ENCODE measurements at places on chromosomes 1 and 21.
A peak's percentile ranks its signal among the peaks of the same experiment; 100 is the strongest.

- DNase-seq = no peak
These were observed 346.4 kb upstream of the AJAP1 start for GRCh38 chr1:4307911-4308545.

- peak; percentile 21 for DNase-seq
These were observed at the start of gene SCMH1 for GRCh38 chr1:41241749-41242341. Gene SCMH1, minus strand, starts transcription at chr1:41242306. Its CDS starts 56,173 bp downstream, at chr1:41186133.

DNA sequence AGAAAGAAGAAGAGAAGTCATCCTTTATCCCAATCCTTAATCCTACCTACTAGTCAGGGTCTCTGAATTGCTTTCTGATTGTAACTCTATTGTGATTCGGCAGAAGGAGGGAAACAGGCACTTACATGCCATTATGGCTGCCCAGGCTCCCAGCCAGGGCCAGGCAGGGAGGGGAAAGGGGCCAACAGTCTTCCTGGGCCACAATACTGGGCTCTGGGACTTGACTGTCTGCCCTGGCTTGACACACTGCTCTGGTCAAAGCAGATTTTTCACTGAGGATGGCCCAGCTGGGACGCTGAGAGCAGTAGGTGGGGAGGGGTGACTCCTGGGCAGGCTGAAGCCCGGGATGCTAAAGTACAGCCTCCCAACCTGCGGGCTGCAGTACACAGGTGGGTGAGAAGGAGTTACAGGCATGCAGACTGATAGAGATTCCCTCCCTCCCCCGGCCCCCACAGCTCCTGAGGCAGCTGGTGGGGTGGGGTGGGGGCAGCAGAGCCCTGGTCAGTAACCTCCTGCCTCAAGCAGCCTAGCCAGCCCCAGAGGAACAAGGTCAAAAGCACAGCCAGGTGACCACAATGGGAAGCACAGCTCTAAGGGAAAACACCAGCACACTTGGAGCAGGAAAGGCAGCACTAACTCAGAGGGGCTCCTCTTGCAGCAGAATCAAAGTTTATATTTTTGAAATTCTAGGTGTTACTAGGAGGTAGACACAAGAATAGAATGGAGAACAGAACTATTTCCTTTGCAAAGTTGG, 25.3 kb downstream of the KCND3 start:
- no peak for DNase-seq

DNA sequence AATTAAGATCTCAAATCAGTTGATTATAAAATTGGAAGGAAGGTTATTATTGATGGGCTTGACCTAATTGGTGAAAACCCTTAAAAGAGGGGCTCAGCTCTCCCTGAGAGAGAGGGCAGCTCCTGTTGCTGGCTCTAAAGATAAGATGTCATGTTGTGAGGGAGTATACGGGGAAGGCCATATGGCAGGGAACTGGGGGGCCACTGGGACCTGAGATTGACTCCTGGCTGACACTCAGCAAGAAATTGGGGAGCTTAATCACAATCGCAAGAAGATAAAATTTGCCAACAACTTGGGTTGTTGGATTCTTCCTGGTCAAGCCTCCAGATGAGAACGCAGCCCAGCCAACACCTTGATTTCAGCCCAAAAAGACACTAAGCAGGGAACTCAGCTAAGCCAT, 69.7 kb upstream of the KCNJ6 start:
- DNase-seq = no peak

DNA sequence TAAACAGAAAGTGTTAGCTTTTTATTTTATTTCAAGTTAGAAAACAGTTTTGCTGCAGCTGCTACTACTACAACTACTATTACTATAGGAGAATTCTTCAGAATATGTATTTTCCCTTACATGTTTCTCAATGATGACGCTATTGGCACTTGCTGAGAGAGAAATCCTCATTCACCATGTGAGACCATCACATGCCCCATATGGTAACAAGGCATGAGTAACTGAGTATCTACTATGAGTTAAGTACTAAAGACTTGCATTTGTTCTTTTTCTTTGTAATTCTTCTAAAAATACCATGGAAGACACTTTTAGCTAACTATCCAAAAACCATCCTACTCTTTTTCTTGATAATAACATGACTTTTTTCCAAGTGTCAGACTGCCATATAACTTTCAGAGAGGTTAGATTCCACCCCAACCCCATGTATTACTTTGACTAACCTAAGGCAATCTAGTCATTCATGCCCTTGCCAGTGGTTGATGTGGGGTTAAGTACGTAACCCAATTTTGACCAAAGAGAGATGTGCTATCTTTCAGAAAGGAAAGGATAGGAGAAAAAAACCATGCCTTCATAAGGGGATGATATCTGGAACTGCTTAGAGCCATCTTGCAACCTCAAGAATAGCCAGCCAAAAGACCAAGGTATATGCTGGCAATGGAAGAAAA, 42.9 kb downstream of the COP1 start:
- no peak for DNase-seq

DNA sequence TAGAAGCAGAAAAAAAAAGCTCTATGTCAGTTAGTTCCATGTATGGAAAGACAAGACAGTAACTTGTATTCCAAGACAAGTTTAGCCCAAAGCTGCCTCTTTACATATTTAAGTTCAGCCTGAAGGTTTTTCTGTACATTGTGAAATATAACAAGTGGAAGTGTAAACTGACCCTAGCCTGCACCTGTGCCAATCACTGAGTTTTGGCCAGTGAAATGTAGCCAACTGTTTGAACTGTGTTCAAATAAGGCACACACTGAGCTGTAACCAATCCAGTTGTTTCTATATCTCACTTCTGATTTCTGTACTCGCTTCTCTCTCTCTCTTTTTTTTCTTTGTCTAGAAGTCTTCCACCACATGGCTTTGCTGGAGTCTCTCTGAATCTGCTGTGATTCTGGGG, 1227.1 kb downstream of the NCAM2 start:
- no peak for DNase-seq

DNA sequence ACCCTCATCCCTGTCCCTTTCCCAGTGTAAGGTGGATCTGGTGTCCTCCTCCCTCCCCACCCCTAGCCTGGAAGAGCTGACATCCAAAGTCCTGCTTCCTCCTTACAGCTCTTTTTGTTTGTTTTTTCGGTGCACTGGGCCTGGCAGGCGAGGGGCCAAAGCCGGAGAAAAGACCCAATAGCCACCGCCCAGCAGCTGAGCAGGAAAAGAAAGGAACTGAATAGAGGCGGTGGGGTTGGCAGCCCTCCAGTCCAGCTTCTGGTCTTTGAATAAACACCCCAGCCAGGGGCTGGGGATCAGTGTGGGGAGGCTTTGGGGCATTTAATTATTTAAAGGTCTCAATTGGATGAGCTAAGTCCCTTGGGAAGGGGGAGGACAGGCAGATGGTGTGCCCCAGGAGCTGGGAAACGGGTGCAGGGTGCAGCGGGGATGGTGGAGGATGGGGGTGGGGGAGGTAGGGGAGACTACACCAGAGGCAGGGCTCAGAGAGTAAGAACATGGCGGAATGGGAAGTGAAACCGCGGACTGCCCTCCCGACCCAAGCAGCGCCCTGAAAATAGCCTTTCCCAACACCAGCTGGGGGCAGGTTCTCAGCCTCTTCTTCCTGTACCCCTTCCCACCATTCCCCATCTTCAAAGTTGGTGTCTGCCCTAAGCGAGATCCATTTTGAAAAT, 20.2 kb downstream of the BTG2 start:
- DNase-seq = no peak

- no peak for DNase-seq
These were observed 26.6 kb downstream of the IL6R start for GRCh38 chr1:154431586-154432373.

DNA sequence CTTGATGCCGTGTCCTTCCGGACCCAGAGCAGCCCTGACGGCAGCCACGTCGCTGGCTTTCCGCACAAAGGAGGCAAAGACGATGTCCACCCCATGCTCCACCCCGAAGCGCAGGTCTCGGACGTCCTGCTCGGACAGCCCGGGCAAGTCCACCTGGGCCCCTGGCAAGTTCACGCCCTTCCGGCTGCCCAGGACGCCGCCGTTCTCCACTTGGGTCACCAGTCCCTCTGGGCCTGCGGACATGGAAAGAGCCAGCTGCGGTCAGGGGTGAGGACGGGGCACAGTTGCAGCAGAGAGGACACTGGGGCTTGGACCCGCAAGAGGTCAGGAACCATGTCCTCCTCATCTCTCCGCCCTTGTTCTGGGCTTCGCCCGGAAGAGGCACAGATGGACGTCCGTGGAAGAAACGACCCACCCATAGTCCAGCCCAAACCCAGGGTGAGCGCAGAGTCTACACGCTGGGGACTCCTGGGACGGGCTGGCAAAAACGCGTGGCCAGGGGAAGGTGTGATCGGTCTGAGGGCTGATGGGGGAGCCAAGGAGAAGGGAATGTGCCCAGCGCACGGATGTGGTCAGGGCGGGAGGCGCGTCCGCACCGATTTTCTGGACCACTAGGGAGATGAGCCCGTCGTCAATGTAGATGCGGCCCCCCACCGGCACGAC, 6.6 kb downstream of the PKLR start:
- no peak for DNase-seq

DNA sequence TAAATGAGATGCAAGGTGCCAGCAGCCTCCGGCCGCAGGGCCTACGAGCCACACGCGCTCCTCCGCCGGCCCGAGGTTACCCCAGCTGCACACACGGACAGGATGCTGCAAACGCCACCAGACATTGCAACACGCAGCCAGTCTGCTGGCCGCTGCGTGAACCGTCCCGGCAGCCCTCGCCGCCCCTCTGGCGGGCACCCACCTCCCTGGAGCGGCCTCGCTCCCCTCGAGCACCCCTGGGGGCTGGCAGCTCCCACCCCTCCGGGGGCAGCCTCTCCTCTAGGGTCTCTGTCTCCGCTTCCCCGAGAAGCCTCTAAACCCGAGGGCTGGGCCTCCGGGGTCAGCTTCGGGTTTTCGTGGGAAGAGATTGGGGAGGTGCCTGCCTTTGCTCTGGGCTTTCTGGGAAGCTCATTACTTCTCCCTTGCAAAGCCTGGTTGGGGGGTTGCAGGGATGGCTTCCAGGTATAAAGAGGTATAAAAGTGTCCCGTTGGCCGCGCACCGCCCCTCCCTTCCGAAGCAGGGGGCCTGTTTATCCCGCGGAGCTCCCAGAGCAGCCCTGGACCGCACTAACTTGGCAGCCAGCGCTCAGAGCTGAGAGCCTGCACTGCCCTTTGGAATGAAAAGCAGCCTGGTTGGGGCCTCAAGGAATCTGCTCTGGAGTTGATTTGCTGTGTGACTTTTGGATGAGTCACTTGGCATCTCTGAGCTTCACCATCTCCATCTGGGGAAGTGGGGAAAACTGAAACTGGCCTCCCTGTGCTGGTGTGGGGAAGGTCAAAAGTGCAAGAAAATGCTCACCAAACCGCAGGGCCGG, 21.8 kb downstream of the DHRS3 start:
- DNase-seq = no peak

- DNase-seq = no peak
These were observed 1.3 kb upstream of the CCSAP start for GRCh38 chr1:229344139-229344538.

GRCh38 chr1:79469139-79469538, 462.6 kb upstream of the ADGRL4 start:
- no peak for DNase-seq

GRCh38 chr1:62046927-62047326, 147.7 kb upstream of the L1TD1 start:
- DNase-seq = no peak

GRCh38 chr21:36788120-36788638, 89.3 kb downstream of the SIM2 start:
- DNase-seq = no peak

DNA sequence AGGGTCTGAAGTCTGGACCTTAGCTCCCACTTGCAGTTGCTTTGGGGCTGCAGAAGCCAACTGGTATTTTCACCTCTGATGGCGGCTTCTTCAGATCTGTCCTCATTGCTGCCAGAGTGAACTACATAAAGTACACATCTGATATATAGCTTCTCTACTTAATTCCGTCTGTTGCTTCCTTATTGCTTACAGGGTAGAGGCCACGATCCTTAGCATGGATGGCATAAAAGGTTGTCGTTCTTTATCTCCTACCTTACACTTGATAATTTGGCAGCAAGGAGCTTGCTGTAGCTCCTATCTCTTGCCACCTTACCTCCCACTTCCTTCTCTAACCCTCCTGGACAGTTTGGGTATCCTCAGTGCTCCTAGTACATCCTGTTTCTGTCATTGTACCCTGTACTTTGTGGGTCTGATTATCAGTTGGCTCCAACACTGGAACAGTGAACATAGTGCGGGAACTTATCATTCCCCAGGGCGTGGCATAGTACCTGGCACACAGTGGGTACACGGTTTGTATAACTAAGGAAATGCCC, 30.9 kb upstream of the NBL1 start:
- DNase-seq = no peak

DNA sequence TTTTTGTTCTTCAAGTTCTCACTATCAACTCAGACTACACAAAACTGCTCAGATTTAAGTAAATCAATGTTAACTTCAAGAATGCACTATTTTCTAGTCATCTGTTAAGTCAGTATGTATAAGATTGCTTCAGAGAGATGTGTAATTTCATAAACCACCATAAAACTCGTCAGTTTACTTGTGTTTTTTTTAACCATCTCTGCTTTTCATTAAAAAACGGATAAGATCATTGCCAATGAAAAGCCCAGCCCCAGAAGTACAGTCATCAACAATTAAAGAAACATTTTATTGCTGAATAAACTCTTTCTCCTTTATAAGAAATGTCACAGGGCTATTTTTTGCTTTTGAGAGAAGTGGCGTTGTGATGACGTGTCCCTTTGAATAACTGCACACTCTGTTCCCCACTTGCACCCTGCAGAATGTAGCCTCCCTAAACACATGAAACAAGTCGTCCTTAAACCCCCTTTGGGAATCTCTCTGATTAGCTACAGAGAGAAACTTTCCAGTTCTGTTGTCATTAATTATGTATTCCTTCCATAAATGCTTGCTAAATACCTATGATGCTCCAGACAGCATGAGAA, 202.7 kb upstream of the FOXD3 start:
- DNase-seq = no peak

DNA sequence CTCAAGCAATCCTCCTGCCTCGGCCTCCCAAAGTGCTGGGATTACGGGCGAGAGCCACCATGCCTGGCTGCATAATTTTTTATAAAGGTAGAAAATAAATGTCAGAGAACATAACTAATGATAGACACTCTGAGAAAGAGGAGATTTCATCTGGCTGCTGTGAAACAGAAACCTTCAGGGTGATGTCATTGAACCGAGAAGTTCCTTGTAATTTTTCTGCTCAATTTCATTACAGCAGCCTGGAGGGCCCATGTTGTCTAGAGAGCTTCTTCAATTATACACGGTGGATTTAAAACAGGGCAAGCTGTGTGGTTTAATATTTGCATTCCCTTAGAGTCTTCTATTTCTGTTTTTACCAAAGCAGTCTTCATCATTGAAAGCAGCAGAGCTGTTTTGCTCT, 64.3 kb upstream of the MORC3 start:
- no peak for DNase-seq

- no peak for DNase-seq
These were observed 2.5 kb upstream of the PADI6 start for GRCh38 chr1:17369466-17369865.

GRCh38 chr1:28580722-28581530, 11.1 kb upstream of the RAB42 start:
- peak; percentile 14 for DNase-seq

GRCh38 chr1:180898441-180899219, 14.1 kb upstream of the KIAA1614 start:
- no peak for DNase-seq

GRCh38 chr1:20507248-20507563, 745 bp downstream of the MUL1 start:
- no peak for DNase-seq

GRCh38 chr1:108584428-108584856, 24.5 kb downstream of the EEIG2 start:
- DNase-seq = no peak
